NCI-H1694 (cell line): ENCODE measurements at places on chromosomes 1 and 21.

DNA sequence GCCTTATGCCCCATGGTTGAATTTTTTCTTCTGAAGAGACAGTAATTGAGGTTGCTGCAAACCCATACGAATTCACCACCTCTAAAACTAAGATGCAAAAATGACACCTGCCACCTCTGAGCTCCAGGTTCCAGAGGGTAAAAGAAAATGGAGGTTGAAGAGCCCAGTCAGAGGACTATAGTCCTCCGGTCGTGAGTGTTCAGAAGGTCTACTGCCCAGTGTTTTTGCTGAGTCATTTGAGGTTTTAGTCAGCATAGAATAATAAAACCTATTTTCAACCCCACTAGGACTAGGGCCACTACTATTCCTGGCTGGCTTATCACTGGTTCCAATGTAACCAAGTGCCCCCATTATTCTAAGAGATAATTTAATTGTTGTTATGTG, 12.9 kb upstream of the SLAMF7 start:
- no peak for DNase-seq

DNA sequence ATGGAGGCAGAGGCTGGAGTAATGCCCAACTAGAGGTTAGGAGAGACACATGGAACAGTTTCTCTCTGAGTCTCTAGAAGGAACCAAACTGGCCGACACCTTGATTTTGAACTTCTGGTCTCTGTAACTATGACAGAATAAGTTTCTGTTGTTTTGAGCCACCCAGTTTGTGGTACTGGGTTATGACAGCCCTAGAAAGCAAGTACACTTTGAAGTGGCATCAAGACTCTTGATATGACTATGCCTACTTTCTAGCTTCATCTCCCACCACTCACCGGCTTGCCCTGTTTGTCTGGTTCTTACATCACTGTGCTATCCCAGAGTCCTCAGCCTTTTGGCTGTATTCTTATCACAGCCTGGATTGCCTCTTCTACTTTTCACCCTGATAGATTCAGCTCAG, 230.3 kb upstream of the USP24 start:
- DNase-seq = no peak

- no peak for DNase-seq
These were observed 74.2 kb upstream of the FOXD3 start for GRCh38 chr1:63248216-63248615.

GRCh38 chr21:34690793-34691175, 22.0 kb downstream of the CLIC6 start:
- DNase-seq = no peak

DNA sequence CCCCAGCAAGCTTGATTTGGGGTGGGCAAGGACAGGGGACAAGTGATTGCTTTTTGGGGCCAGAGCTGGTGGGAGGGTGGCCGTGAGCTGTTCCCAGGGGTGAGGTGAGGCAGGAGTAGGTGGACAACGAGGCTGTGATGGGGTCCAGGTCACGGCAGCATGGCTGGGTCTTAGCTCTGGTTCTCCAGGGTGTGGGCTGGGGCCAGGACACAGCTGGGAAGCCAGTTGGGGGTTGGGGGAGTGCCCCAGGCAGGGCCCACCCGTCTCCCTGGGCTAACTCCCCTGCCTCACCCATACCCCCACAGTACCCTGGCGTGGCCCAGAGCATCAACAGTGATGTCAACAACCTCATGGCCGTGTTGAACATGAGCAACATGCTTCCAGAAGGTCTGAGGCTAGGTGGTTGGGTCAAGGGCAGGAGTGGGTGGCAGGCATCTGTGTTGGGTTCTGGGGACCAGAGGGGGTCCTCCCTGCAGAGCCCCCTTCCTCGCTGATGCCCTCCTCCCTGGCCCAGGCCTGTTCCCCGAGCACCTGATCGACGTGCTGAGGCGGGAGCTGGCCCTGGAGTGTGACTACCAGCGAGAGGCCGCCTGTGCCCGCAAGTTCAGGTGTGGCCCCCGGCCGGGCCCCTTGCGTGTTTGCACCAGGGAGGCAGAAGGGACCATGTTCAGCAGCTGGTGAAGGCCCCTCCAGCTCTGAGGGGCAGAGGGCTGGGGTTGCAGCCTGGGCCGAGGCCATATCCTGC, 43.3 kb downstream of the COQ8A start:
- no peak for DNase-seq

- no peak for DNase-seq
These were observed 41.7 kb upstream of the SYT14 start for GRCh38 chr1:209896346-209896745.
